ENCODE measurements at places on chromosomes 2 and 18. TPM values are rescaled to one million over a fixed set of nuclear protein-coding genes. Genes with fewer than 3 reads are reported as not detected.

DNA sequence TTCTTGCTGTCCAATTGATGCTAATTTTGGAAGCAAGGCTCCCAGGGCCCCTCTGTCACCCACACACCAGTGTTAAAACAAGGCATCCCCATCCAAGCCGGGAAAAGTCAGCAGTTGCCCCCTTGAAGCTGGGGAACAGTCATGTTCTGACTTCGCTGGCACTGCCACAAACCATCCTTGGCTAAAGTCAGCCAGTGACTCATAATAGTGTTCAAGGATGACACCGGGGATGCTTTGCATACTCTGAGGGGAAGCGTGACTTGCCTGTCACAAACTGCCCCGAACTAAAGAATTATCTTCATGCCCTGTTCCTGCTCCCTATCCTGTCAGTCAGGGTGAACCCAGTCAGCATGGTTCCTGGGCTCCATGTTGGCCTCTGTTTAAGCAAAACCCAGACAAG is 37.0 kb downstream of the TGFA start:
- no peak for DNase-seq

- DNase-seq: no peak
These were observed 28.2 kb downstream of the TOGARAM2 start for GRCh38 chr2:29009270-29009669.

DNA sequence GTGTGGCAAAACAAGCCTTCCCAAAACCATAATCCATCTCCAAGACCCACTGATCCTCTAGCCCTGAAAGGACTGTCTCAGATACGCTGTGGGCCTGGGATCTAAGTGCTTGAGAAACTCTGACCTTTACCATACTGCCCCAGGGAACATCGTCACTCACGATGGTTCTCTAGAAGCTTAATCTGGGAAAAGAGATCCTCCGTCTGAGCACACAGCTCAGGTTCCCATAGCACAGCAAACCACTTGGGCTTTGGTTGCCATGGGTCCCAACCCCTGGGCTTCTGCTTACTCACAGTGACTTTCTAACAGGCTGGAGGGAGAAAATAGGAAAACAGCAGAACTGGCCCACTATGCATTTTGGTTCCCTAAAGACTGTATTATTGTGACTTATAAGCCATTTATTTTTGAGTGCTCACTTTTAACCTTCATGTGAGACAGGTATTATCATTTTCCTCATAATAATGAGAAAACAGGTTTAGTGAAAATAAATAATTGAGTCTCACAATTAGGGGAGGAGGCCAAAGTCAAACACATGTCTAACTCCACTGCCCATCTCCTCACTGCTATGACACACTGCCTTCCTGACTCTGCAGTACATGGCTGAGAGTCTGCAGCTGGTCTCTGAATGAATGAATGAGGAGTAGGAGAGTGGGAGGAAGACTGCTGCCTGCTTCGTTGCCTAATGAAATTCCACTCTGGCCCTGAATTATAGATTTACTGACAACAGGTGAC is 46.7 kb downstream of the REEP1 start:
- no peak for DNase-seq

- DNase-seq: no peak
These were observed 25.5 kb upstream of the LRRC30 start for GRCh38 chr18:7205346-7205745.

GRCh38 chr2:216987252-216987821 is 127.5 kb upstream of the TNP1 start:
- DNase-seq: peak; percentile 61

DNA sequence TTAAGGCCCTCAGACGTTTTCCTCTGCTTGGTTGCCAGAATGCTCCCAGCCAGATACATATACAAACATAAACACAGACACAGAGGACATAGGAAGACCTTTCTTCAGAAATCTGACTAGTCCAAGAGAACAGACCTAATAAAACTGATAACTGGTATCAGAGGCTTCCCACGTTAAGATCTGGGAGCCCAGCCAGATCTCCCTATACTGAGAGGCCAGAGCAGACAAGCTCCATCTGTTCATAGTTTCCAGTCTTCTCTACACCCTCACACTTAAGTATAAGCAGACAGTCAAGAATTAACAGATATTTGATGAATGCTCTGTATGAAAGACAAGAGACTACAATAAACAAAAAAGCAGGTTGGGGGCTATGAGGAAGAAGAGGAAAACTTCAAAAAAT is 240.5 kb upstream of the CHAC2 start:
- no peak for DNase-seq

GRCh38 chr18:25235401-25236042 is 116.4 kb downstream of the ZNF521 start:
- no peak for DNase-seq

DNA sequence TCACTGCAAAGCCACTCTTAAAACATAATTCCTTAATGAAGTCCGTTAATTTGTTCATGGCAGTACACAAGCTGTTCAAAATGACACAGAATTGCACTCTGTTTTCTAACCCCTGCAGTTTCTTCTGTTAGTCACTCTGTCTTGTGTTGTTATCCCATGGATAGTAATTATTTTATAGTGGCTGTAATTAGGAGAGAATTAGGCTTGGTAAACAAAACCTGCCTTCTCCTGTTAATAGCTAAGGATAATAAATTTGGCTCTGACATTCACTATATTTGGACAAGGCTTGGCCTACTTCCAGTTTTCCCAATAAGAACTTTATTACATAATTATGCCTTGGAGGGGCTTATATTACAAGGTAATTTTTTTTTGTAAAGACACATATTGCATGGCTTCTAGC is 330.3 kb upstream of the FIGN start:
- peak; percentile 22 for DNase-seq

DNA sequence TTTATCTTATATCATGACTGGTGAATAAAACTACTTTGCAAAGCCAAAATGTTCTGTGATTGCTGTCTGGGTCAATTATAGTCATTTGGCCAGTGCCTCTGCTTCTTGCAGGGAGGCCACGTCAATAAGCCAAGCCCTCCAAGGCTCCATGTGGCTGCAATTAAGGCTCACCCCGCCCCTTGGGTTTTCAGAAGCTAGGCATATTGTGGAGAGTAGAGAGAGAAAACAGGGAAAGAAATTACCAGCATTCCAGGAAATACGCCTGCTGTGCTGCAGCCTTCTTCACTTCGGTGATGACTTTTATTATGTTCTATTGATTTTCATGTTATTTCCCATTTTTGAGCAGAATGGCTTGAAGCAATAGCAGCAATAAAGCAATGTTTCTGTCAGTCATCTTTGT is 319.7 kb downstream of the SOX11 start:
- no peak for DNase-seq

GRCh38 chr2:181318504-181319280 is 138.5 kb upstream of the ITGA4 start:
- DNase-seq: no peak

DNA sequence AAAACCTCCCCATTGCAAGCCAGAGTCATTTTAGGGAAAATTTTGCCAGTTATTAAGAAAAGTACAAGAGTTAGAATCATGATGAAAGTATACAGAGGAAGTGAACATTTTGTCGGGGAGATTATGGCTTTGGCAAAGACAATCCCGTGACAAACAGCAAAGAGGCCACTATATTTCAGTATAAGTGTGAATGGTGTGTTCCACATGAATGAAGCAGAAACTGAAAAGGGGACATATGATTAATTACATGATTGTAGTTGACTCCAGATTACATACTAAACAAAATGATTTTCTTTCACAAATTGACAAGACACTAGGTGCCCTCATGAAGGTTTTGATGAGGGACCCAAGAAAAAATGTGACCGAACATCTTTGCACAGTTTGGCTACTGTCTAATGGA is 42.0 kb downstream of the SP140 start:
- no peak for DNase-seq

DNA sequence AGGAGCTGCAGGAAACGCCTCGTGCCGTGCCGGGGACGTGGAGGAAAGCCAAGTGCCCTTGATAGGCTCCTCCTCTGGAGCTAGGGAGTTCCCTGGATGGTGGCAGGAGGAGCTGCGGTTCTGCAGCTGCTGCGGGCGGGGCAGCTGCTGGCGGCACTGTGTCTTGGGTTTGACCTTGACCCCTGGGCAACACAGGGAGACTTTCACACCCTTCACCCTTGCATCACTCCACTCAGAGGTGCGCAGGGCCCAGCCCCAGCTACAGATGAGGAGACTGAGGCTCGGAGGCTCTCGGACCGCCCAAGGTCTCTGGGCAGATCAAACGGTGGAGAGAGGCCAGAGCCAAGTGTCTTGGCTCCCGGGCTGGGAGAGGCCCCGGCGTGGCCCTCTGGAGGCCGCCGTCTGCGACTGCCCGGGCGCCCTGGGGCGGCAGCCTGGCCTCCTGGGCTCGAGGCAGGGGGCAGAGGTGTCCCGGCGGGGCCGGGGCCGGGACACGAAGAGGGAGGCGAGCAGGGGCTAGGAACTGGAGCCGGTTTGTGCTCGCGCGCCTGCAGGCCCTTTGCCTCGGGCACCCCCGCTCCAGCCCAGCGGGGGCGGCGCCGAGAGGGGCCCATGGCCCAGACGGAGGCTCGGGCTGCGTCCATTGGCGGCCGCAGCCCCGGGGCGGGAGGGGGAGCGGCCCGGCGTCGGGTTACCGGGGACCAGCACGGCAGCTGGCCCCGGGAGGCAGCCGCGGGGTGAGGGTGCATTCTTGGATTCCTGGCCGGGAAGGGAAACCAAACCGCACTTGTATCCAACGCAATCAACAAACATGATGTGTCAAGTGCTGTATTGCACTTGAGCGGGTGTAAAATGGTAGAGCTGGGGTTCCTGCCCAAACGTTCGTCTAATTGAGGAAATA is 129.6 kb upstream of the SLC1A4 start:
- DNase-seq: no peak

- DNase-seq: no peak
These were observed 29.1 kb downstream of the HPCAL1 start for GRCh38 chr2:10331702-10332401.

DNA sequence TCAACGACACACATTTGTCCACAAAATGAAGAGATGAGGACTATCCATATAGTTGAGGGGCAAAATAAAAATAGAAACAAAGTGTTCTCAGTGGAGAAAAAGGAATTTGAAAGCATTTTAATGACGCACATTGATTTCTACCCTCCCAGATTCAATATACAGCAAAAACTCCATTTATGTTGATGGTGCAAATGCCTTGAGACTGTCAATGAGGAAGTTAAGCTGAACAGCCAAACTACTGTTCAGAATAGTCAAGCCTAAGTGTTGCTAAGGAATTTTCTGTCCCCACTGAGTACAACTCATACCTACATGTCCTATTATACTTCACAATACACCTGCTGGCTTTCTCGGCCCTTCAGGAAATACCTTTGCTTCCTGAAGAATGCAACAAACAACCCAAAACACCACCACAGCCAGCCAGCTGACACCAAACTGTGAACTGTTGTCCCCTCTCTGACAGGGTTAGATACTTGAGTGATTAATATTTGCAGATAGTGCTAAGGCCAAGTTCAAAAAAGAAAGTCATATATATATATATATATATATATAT is 27.8 kb upstream of the DARS1 start:
- no peak for DNase-seq

GRCh38 chr2:178279636-178280035 is 85.3 kb downstream of the OSBPL6 start:
- no peak for DNase-seq

DNA sequence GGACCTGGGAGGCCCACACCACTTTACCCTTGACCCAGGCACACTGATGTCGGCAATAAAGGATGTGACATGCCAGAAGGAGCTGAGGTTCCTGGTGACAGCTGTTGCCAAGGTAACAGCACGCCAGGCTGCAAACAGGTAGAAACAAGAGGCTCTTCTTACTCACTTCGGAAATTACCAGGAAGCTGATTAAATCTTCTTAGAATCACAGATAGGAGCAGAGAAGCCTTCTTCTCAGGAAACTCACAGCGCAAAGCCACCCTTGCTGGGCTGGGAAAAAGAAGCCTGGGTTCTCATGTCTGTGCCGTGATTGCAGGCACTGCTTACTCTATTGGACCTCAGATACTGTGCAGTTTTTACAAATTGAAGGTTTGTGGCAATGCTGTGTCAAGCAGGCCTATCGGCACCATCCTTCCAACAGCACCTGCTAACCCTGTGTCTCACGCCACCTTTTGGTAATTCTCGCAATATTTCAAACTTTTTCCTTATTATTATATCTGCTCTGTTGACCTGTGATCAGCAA is 61.0 kb upstream of the TAF1B start:
- DNase-seq: no peak

- DNase-seq: no peak
These were observed 557 bp upstream of the E2F6 start for GRCh38 chr2:11466307-11467128.

GRCh38 chr2:4049463-4049862 is 346.1 kb downstream of the DCDC2C start:
- DNase-seq: no peak

DNA sequence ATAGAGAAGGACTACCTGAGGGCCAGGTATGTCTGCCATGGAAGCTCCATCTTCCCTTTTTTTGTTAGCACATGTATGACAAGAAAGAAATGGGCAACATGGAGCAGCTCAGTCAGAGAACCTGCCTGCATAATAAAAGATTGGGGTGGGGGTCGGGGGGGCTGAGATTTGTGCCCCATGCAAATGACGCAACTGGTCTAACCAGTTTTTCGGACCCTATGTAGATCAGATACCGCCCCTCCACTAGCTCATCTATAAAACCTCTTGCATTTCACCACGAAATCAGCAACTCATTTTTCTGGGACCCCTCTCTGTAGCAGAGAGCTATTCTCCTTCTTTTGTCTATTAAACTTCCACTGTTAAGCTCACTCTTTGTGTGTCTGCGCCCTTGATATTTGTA is 657.2 kb downstream of the ERBB4 start:
- DNase-seq: no peak

DNA sequence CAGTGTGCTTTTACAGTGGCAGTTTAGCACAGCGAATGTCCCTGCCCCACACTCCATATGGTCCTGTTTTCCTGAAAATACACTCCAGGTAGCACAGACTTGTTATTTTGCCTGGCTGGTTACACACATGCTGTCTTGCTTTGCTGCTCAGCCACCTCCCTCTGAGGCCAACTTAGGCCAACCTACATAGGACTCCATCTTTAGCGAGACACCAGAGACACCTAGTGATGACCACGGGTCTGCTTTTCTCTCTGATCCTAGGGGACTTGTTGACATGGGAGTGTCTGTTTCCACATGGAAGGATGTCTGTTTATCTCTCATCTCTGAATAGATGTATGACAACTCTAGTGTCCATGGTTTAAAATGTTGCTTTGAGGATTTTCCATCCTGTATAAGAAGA is 43.3 kb downstream of the PLEKHB2 start:
- DNase-seq: no peak

- DNase-seq: no peak
These were observed 27.2 kb downstream of the C2orf49 start for GRCh38 chr2:105364436-105365139.

GRCh38 chr2:200054681-200055468 is 99.5 kb downstream of the MAIP1 start:
- no peak for DNase-seq

MAP4K3 gene
- polyA plus RNA-seq: 58.3 TPM

NETO1 gene
- 42.6 TPM for polyA plus RNA-seq

DRC1 gene
- polyA plus RNA-seq: 5.0 TPM

TEKT4 gene
- polyA plus RNA-seq: 2.1 TPM

TWIST2 gene
- polyA plus RNA-seq: 5.2 TPM

IL36B gene
- polyA plus RNA-seq: not detected

GTF3C2 gene
- polyA plus RNA-seq: 44.5 TPM

COPS8 gene
- 142 TPM for polyA plus RNA-seq

AQP12A gene
- not detected for polyA plus RNA-seq

GAREM1 gene
- polyA plus RNA-seq: 19.6 TPM

MDH1 gene
- 436 TPM for polyA plus RNA-seq

DYNC2LI1 gene
- polyA plus RNA-seq: 47.8 TPM

All from spinal cord (tissue), 10 donors.